Mesangial cell (primary cell): ENCODE measurements at places on chromosomes 1 and 21. TPM values are rescaled to one million over a fixed set of nuclear protein-coding genes. Genes with fewer than 3 reads are reported as not detected.

Gene TMEM51
- 21.7 and 22.0 TPM in 2 replicates for total RNA-seq

Gene FAM131C
- 0.65 and 3.7 TPM in 2 replicates for total RNA-seq

Gene S100A3
- 5.8 and 42.2 TPM in 2 replicates for total RNA-seq

Gene IFFO2
- total RNA-seq = 17.6 and 19.9 TPM in 2 replicates

Gene SLC2A5
- 0.33 and 0.51 TPM in 2 replicates for total RNA-seq

Gene AGMAT
- 1.4 and 2.8 TPM in 2 replicates for total RNA-seq

Gene ADAMTSL4
- 0.98 and 5.8 TPM in 2 replicates for total RNA-seq

Gene SMCP
- not detected in 2 replicates for total RNA-seq

Gene KRTAP6-3
- total RNA-seq = not detected in 2 replicates

Gene RPTN
- not detected in 2 replicates for total RNA-seq
